ENCODE measurements at places on chromosomes 4 and X.

DNA sequence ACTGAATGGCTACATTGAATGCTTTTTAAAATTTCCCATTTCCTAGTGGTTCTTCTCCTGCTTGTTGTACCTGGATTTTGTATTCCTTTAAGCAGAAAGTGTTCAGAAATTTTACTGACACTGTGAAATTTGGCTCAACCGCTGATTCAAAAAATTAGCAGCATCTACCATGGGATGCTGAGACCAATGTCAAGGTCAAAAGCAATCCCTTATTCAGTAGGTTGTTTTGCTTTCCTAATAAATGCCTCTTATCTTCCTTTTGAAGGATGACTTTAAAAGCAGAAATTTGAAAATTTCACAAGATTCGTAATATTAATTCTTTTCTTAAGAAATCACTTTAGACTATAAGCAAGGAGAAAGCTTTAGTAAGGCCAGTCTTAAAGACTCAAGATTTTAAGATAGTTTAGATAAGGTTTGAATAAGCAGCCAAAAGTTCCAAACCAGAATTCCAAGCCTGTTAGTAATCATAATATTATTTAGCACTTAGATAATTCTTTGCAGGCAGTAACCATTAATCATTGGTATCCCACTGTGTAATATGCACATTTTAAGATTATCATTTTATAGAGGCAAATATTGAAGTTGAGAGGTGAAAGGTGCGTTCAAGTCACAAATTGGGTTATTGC is 508.8 kb downstream of the ANKRD50 start:
- no peak for DNase-seq

- no peak for DNase-seq
Observed at GRCh38 chr4:153506341-153507309, 40.5 kb downstream of the TMEM131L start.

DNA sequence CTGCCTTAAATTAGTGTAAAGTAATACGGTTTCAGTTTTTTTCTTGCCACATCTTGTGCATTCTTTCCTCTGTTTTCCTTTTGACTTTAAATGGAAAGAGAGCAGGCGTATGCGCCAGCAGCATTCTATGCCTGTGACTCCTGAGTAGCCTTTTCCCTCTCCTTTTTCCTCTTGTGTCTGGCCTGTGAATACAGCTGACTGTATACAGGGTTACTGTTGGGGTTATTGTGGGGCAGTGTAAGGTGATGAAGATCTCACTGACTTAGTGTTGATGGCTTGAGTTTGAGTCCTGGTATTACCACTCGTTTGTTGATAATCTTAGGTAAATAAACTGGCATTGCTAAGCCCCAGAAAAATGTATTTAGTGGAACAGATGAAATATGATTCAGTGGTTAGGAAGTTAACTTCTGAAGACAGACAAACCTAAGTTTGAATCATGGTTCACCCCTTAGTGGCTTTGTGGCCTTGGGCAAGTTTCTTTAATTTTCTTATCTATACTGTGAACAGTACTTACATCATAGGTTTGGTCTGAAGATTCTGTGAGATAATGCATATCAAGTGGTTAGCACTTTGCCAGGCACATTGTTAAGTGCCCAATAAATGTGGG is 105.1 kb downstream of the FNIP2 start:
- DNase-seq = no peak

DNA sequence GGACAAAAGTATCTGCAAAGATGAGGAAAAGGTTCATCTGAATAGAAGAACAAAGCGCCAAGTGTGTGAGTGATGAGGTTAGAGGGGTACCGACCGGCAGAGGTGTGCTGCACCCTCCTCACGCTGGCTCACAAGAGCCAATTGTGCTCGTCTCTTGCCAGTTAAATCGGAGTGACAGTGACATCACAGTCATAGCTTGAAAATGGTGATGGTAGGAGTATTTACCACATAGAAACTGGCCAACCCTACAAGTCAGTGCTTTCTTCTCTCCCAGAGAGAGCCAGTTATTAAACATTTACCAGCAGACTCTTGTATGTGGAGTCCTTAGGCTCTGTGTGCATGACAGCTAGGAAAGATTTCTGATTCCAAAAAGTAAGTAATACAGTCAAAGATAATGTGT is 32.4 kb downstream of the CLDN22 start:
- no peak for DNase-seq

DNA sequence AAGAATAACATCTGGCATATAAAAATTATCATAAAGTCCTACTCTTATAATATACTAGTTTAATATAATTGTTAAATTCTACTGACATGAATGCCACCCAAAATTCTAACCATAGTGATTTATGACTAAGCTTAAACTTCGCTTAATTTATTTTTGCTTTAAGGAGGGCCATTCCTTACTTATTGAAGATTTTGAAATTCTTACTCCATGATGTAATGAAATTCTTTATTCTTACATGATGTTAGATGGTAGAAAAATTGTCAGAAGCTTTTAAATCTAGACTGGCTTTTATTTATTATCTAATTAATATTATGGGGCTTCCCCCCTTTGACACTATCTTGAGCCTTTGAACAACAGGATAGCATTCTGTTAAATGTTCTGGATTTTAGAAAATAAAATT is 19.5 kb upstream of the SUPT20HL2 start:
- DNase-seq = no peak

DNA sequence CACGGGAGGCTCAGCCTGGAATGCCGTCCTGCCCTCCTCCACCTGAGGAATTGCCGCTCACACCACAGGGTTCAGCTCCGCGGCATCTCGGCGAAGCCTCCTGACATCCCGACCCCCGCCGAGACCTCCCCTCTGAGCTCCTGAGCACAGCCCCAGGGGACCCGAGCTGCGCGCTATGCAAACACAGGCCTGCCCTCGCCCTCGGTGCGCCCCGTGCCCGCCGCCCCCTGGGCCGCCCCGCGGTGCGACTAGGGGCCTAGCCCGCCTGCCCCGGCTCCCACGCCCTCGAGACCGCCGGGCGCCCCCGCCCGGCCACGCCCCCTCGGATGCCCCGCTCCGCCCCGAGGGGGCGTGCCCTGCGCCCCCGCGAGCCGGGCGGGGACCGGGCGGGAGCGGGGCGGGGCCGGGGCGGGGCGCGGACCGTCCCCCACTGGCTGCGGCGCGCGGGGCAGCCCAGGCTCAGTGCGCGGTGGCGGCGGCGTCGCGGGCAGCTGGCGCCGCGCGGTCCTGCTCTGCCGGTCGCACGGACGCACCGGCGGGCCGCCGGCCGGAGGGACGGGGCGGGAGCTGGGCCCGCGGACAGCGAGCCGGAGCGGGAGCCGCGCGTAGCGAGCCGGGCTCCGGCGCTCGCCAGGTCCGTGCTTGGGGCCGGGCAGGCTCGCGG is at the start of gene FGFR3:
FGFR3 (plus strand) TSS at position 462 of the 664 bp plus-strand sequence. CDS start 642 bp downstream, outside the sequence.
- DNase-seq = peak; percentile 37

DNA sequence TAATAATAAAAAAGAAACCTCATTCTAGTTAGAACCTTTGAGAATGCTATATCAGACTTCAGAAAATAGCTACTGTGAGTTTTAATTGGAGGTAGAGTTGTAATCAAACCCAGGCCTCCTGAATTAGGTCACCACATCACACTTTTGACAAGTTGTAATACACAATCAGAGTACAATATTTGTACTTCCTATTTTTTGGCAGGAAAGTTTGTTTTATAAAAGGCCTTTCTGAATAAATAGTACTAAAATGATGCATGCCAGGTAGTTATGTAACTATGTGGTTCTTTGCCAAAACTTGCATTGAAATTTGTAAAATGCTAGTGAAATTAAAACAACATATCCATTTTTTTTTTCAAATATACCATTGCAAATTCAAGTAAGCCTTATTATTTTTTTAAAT is 26.8 kb downstream of the ADH7 start:
- DNase-seq = no peak

GRCh38 chrX:13087322-13088155 is 43.1 kb upstream of the FAM9C start:
- no peak for DNase-seq
